Stimulated activated CD4-positive, alpha-beta T cell treated with anti-CD3 and anti-CD28 coated beads, Interleukin-4, amount 100 ng/mL, for 48 hours (primary cell): ENCODE measurements at places on chromosomes 12 and 14.

- DNase-seq, result no peak
These were observed 202.9 kb upstream of the ATXN7L3B start for GRCh38 chr12:74334780-74335179.

DNA sequence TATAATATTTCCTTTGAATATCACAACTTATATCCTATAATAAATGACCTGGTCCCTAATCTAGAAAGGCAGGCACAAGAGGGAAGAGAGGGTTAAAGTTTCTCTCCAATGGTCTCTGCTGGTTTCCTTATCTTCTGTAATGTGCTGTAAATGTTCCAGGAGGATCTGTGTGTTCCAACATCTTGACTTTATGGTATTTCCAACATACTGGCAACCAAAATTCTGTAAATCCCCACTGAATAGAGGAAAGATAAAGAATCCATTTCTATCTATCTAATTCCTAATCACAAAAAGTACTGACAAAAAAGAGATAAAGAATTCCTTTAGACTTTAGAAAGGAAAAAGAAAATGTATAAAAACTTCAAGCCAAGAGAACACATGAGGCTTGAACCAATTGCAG is 146.4 kb upstream of the CCDC198 start:
- DNase-seq, result no peak

GRCh38 chr12:82685790-82686167 is 927 bp upstream of the TMTC2 start:
- DNase-seq, result peak; percentile 91

- DNase-seq, result no peak
These were observed 20.5 kb downstream of the DERA start for GRCh38 chr12:15931590-15932053.

DNA sequence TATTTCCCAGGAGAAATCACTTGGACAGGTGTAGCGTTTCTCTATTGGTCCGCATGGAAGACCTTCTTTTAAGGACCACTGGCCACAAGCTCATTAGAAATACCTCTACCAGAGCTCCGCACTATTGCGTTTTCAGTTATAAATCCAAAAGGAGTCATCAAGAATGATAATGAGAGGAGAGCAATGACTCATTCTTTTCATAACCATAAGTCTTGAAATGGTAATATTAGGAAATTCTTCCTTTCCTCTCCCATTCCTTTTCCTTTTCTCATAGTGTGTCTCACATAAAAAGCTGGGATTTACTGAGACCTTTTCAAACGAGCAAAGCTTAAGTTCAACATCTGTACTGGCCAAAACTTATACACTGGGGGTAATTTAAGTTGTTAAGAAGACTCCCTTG is 215.7 kb downstream of the CPNE8 start:
- DNase-seq, result no peak
